Spinal cord (tissue), 10 donors: ENCODE measurements at places on chromosomes 3 and 15. TPM values are rescaled to one million over a fixed set of nuclear protein-coding genes. Genes with fewer than 3 reads are reported as not detected.

Gene CHRM5
- total RNA-seq = 2.3 TPM

Gene OIP5
- 5.5 TPM for total RNA-seq

Gene PLCB2
- 12.0 TPM for total RNA-seq

Gene IL20RB
- 1.2 TPM for total RNA-seq

Gene ROPN1
- total RNA-seq = not detected

Gene CLRN1
- not detected for total RNA-seq

Gene MME
- total RNA-seq = 34.5 TPM

Gene UROC1
- total RNA-seq = not detected

Gene SORD
- 13.5 TPM for total RNA-seq

Gene SKOR1
- 1.6 TPM for total RNA-seq

Gene MYL3
- total RNA-seq = 2.2 TPM

Gene XCR1
- not detected for total RNA-seq

Gene P2RY14
- total RNA-seq = 6.1 TPM

Gene MUSTN1
- 189 TPM for total RNA-seq

Gene PLAAT1
- 9.3 TPM for total RNA-seq

Gene GASK1A
- total RNA-seq = 22.5 TPM

Gene ST3GAL6
- 14.2 TPM for total RNA-seq

Gene CACNA2D3
- 34.5 TPM for total RNA-seq

Gene SPESP1
- total RNA-seq = 2.4 TPM

Gene UBL7
- total RNA-seq = 51.5 TPM

Gene KNG1
- total RNA-seq = not detected

Gene ST6GAL1
- total RNA-seq = 28.9 TPM

Gene MAGI1
- total RNA-seq = 86.3 TPM

Gene ADAMTS7
- 7.6 TPM for total RNA-seq

Gene PAK6
- 5.0 TPM for total RNA-seq

Gene JAGN1
- 25.2 TPM for total RNA-seq

Gene FANCD2
- 10.8 TPM for total RNA-seq

Gene PPM1L
- total RNA-seq = 18.5 TPM

Gene GATM
- 142 TPM for total RNA-seq

Gene HRG
- 0.11 TPM for total RNA-seq

Gene SYNPR
- 83.5 TPM for total RNA-seq

Gene ATP10A
- 4.2 TPM for total RNA-seq

Gene IGSF10
- total RNA-seq = 9.7 TPM

Gene AMOTL2
- 54.7 TPM for total RNA-seq

Gene ACP3
- total RNA-seq = 1.3 TPM

Gene SNURF
- total RNA-seq = 62.9 TPM

Gene UBP1
- 63.4 TPM for total RNA-seq
